Hypothalamus (tissue), 51 donors: ENCODE measurements at places on chromosomes 12 and 14.

DNA sequence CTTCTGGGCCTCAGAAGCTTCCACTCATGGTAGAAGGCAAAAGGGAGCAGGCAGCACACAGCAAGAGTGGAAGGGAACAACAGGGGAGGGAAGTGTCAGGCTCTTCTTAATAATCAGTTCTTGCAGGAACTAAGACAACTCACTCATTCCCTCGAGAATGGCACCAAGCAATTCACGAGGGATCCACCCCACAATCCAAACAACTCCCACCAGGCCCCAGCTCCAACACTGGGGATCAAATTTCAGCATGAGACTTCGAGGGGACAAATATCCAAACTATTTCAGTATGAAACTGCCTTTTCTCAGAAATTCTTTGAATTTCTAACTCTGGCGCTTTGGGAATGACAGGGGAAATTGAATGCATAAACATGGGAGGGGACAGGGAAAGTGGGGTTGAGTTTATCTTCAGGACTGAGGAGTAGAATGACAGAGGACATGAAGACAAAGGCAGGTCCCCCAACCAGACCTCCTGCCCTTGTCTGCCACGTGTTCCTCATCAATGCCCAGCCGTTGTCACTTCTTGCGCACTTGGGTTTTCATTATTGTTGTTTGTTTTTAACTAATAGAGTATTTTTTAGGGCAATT lies 24.6 kb upstream of the APOF start:
- DNase-seq = no peak

GRCh38 chr12:71452006-71452405 lies 12.4 kb downstream of the LGR5 start:
- no peak for DNase-seq

DNA sequence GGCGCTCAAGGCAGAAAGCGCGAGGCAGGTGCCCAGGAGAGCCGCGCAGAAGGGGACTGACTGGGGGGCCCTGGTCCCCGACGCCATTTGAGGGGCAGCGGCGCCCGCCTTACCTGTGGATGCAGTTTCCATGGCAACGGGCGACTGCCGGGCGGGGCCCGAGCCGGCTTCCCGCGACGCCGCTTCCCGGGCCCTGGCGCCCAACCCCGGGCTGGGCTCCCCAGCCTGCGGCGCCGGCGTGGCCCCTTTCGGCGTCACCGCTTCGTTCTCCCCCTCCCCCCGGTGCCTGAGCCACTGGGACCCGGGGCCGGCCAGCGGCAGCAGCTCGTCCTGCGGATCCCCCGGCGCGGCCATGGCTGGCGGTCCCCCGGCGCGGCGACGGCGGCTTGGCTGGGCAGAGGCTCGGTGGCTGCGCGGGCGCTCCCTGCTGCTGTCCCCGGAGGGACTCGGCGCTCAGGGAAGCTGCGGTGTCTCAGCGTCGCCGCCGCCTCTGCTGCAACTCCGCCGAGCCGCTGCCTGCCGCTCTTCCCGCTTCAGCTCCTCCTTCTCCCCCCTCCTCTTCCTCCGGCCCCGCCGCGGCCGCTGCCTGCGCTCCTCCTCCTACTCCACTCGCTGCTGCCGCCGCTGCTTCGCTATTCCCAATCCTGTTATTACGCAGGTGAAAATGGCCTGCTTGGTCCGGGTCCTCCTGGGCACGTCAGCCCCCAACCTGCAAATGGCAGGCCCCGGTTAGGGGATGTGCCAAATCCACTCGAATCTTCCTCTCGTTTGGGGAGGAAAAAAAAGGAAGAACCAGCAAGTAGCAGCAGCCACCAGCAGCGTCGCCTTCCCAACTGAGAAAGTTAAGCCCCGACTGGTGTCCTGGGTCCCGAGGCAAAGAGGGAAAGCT lies at the start of gene RTN1:
Gene RTN1, minus strand, starts transcription at position 500 of the 889 bp plus-strand sequence. Its CDS starts 146 bp downstream, at position 354.
- peak; percentile 64 for DNase-seq

GRCh38 chr12:8089716-8090115 lies 7.6 kb downstream of the NECAP1 start:
- no peak for DNase-seq

- no peak for DNase-seq
Measured at GRCh38 chr14:65160091-65160490, 57.8 kb upstream of the MAX start.

DNA sequence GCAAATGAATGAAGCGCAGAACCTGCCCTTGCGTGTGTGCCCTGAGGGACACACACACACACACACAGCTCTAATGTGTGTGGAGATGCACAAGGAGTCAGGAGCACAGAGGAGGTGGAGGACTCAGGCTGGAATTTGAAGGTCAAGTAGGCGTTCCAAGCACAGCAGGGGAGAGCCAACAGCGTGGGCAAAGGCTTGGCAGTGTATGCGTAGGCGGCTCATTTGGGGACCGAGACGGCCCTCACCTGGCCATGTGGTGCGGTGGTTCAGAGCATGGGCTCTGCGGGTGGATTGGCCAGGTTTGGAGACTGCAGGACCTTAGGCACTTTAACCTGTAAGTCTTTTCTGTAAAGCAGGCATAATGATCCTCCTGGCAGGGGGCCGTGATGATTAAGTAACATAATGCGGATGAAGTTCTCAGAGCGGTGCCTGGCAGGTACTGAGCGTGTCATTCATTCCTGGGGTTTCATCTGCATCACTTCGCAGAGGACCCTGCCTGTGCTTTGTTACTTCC lies 69.5 kb upstream of the SLC24A4 start:
- DNase-seq = no peak

DNA sequence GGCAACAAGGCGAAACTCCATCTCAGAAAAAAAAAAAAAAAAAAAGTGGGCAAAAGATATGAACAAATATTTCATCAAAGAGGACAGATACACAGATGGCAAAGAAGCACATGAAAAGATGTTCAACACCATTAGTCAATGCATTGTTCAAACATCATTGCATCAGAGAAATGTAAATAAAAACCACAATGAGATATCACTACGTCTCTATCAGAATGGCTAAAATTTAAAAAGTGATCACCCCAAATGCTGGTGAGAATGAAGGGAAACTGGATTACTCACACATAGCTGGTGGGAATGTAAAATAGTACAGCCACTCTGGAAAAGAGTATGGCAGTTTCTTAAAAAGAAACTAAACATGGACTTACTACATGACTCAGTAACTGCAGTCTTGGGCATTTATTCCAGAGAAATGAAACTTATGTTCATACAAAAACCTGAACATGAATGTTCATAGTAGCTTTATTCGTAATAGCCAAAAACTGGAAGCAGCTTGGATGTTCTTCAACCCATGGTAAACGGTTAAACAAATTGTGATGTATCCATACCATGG lies 3.6 kb downstream of the L2HGDH start:
- DNase-seq = no peak

GRCh38 chr12:123150744-123151456 lies at the start of gene PITPNM2:
Gene PITPNM2, minus strand, starts transcription at chr12:123151090. Its CDS starts 116,500 bp downstream, at chr12:123034590.
- no peak for DNase-seq

- no peak for DNase-seq
Measured at GRCh38 chr12:68042212-68042699, 53.0 kb downstream of the IFNG-AS1 start.

DNA sequence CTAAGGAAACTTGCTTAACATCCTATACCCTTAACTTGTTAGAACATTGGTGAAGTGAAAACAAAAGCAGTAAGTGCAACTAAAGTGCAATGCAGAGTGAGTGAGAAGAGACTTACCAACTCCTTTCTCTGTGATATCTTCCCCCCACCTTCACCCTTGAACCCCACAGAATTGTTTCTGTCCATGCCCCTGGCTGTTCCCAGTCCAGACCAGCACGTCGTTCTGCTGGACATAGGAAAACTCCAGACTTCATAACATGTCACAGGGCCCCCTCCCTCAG lies 91.9 kb downstream of the DAD1 start:
- no peak for DNase-seq

DNA sequence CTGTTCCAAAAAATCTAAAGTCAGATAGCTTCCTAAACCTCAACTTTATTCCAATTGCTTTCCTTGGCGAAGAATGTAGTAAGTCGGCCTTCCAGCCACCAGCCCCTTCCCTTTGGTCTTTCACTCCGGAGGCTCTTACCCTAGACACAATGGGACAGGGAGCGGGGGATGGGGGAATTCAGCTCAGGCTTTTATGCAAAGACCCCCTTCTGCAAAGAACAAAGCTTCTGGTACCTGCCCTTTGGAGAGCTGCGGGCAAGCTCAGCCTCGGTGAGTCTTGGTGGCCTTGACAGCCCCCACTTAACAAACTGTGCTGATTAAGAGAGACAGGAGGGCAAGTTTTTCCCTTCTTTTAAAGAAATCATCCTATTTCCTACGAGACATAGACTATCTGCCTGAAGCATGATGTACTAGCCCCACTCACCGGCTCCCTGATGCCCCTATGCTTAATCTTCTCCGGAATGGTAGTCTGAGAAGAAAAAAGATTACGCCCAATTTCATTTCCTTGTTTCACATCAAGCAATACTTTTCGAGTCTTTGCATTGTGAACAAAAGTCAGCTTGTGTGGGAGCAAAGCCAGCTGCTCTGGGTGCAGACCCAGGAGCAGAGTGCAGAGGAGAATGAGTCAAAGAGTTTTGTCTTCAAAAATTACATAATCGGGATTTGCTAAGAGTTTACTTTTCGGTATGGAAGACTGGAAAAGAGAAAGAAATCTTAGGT lies 1.5 kb upstream of the NANOG start:
- no peak for DNase-seq

DNA sequence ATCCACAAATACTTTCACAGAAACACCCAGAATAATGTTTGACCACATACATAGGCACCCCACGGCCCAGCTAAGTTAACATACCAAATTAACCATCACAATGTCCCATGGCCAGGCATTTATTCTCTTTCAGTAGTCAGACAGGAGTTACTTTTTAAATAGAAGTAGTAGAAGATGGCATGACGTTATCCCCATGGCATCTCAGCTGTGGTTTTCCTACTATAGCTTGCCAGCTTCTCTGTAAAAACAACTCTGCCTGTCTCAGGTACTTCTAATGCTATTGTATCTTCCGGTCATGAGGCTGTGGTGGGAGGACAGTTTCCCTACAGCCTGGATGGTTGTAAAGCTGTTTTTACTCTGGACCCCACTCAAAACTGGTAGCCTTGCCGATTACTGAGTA lies 19.3 kb downstream of the CTSG start:
- DNase-seq = no peak

DNA sequence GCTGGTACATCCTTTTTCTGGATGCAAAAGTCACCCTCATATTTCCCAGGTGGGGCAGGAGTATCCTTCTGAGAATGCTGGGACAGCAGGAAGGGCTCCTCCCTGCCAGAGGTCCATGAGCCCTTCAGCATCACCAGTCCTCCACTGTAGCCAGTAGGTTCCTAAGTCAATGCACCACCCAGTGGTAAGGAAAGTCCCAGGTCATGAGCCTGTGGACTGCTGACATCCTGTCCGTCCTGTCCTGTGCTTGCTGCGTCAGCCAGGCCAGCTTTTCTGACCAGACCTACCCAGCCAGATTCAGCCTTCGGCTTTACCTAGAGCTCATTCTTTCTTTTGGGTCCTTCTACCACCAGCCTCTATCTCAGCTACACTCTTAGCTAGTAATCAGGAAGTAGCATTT lies 23.0 kb upstream of the ACTN1 start:
- no peak for DNase-seq

GRCh38 chr14:90731487-90731886 lies 84.7 kb downstream of the TTC7B start:
- no peak for DNase-seq

DNA sequence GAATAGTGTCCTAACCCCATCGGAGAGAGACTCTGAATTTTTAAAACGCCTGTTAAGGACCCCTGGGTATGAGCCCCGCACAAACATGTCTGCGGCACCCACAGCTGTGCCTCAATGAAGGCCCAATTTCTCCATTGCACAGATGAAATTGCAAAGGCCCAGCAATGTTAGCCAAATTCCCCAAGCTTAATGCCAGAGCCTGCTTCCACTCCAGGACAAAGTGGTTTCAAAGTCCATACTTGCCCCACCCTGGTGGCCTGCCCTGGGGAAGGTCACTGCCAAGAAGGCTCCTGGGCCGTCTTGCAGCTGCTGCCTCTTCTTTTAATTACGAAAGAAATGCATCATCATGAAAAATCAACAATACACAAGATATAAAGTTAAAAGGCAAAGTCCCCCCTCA lies 1179.7 kb downstream of the VRK1 start:
- DNase-seq = no peak

DNA sequence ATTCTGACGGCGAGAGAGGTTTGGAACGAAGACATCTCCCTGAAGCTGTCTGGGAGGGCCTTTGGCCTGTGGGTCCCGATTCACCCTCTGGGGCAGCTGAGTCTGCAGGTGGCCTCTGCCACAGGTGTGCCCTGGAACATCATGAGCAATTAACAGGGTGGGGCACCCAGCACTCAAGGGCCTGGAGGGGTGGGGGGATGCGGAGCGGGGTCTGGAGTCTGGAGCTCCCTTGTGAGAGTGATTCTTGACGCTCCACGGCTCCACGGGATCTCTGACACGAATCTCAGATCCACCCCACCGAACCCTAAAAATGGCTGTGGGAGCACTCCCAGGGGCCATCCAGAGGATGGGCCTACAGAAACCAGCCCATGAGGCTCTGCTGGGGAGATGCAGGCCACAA lies 8.3 kb downstream of the ITPK1 start:
- no peak for DNase-seq

DNA sequence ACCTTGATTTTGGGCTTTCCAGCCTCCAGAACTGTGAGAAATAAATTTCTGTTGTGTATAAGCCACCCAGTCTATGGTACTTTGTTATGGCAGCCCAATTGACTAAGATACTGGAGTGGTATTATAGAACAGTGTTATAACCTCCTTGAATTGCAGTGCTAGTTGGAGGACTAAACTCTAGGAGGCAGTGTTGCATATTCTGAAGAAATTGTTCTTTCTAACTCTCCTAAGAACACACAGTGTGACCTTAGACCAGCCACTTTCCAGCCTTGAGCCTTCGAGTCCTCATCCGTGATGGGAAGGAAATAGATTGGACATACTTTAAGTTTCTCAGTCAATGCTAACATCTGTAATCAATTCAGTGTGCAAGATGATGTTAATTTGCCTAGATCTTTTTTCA lies 22.4 kb upstream of the LRRC10 start:
- DNase-seq = no peak

- DNase-seq = no peak
Measured at GRCh38 chr12:31832740-31833729, 104.2 kb upstream of the AMN1 start.

- DNase-seq = no peak
Measured at GRCh38 chr14:68444449-68445168, 348.3 kb downstream of the ZFP36L1 start.

- no peak for DNase-seq
Measured at GRCh38 chr12:13981990-13982389, 588 bp upstream of the GRIN2B start.

GRCh38 chr12:72560003-72560769 lies 288.0 kb downstream of the TRHDE start:
- no peak for DNase-seq

DNA sequence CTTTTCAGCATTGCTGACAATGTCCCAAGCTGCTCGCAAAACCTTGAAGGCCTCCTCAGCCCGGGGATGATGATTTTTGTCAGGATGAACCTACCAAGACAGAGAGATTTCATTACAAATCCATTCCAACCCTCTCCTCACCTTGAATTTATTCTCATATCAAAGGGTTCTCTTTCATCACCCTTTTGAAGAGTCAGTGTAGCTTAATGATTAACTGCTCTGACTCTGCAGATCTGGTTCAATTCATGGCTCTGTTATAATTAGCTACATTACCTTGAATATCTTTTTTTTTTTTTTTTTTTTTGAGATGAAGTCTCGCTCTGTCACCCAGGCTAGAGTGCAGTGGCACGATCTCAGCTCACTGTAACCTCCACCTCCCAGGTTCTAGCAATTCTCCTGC lies 5.6 kb downstream of the ORMDL2 start:
- no peak for DNase-seq
